ENCODE measurements at places on chromosomes 11 and 22.

GRCh38 chr22:47275605-47276449 lies 513.4 kb downstream of the TBC1D22A start:
- DNase-seq: no peak

DNA sequence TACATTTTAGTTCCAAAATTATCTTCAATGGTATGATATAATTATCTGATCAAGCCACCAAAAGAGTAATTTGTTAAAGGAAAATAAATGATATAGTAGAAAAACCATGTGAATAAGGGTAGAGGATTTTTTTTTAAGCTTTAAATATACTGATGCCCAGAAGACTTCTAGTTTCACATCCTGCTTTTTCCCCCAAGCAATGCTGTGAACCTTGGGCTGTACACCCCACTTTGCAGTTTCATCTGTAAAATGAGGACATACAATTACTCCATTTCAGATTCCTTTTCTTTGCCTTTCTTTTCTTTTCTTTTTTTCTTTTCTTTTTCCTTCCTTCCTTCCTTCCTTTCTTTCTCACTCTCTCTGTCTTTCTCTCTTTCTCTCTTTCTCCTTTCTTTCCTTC lies 1125.4 kb downstream of the DLG2 start:
- DNase-seq: no peak

GRCh38 chr11:15229069-15229468 lies 114.3 kb downstream of the INSC start:
- no peak for DNase-seq

DNA sequence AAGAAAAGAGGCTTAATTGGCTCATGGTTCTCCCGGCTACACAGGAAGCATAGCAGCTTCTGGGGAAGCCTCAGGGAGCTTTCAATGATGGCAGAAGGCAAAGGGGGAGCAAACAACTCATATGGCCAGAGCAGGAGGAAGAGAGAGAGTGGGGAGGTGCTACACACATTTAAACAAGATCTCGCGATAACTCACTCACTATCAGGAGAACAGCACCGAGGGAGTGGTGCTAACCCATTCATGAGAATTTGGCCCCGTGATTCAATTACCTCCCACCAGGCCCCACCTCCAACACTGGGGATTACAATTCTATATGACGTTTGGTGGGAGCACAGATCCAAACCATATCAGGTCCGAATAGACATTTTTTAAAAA lies 41.7 kb upstream of the APLNR start:
- DNase-seq: no peak

- DNase-seq: no peak
These were observed 349.9 kb downstream of the CNTN5 start for GRCh38 chr11:99370549-99371216.

Data from NCI-H748 treated with DMSO at 0.1 percent for 48 hours (cell line).